NCI-H2227 treated with DMSO at 0.1 percent for 48 hours (cell line): ENCODE measurements at places on chromosomes 5 and 9.

- no peak for DNase-seq
Measured at GRCh38 chr5:150333400-150333799, 24.1 kb upstream of the TCOF1 start.

DNA sequence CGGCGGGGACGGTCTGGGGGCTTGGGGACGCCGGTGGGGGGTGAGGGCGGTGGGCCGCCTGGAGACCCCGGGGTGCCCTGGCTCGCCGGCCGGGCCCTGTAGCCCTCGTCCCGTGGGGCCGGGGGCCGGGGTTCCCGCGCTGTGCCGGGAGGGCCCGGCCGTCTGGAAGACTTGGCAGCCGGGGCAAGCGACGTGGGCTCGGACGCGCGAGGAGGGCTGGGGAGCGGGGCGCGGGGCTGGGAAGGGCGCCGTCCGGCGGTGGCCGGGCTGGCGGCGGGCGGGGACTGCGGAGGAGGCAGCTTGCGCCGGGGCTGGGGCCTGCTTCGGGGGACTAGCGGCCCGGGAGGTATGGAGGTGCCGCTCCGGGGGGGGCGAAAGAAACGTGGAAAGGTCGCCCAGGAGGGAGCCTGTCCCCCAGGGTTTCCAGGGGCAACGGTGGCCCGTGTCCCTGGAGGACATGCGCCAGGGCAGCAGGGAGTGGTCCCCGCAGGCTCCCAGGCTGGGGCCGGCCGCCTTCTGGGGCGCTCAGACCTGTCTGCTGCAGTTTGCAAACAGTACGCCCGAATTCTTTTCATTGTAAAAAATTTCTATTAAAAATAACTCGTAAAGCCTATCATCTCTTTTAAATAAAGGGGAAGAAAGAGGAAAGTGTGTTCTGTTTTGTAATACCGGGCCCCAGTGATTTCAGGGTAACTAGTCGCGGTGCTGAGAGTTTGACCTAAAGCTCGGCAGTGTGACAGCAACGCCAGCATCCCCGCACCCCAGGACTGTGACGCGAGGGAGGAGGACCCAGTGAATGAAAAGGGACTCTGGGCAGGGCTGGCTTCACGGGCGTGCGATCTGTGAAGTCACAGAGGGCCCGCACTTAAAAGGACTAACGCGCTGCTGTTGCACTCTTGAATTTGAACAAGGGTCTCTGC, 752 bp upstream of the ANKH start:
- DNase-seq = peak; percentile 20

- DNase-seq = no peak
Measured at GRCh38 chr9:69466151-69466550, 141.1 kb downstream of the ENTREP1 start.

DNA sequence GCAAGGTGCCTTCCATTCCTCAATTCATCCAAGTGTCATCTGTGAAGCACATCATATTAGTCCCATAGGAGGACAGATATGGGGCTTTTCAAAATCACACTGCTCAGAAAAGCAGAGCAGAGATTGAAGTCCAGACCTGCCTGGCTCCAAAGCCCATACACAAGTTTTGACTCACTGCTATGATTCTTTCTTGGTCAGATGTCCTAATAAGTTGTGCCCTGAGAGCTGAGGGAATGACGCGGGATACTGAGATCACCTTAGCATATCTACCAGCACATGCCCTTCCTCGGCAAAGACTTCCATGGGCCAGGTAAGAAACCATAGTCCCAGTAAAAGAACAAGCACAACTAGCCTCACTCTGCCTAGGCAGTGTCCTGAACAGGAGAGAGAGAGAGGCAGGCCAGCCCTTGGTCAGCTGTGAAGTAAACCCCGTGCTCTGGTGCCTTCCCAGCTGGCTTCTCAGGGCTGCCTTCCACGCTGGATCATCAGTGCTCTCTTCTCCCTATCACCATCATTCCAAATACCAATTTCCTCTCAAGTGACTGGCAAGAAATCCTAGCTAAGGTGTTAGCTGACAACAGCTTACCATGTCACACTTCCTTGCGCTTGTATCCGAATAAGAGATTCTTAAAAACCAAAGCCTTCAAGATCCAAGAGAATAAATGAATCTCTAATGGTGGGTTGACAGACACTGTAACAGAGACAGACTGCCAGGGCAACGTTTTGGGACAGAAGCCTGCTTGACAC, 73.2 kb downstream of the SIL1 start:
- DNase-seq = no peak

DNA sequence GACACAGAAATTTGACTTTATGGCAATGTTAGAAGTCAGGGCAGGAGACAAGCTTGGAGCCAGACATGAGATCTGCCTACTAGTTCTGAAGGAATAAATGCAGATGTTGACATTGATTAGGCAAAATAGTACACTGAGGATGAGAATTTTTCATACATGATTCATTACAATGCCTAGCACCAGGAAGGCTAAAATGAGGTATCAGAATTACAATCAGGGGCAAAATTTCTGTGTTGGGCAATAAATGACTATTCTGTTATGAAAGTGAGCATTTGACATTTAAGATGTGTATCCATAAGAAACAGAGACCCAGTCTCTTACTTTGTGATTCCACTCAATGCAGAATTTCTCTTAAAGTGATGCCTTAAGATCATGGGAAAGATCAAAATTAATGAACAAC, 92.4 kb upstream of the CDH10 start:
- DNase-seq = no peak
